Epithelial cell of alveolus of lung (primary cell): ENCODE measurements at places on chromosomes 1 and 21. TPM values are rescaled to one million over a fixed set of nuclear protein-coding genes. Genes with fewer than 3 reads are reported as not detected.

ACKR1 gene
- 0.64 TPM in 1 of 2 replicates, not detected in the other for total RNA-seq

RCC1 gene
- total RNA-seq, result 38.3 and 60.4 TPM in 2 replicates

TDRD5 gene
- under 0.01 TPM in 1 of 2 replicates, not detected in the other for total RNA-seq

RGS7 gene
- 0.13 TPM in 1 of 2 replicates, not detected in the other for total RNA-seq

HFM1 gene
- total RNA-seq, result 0.08 and 0.39 TPM in 2 replicates

PYHIN1 gene
- not detected in 2 replicates for total RNA-seq

IFFO2 gene
- 7.4 and 10.6 TPM in 2 replicates for total RNA-seq
